ENCODE measurements at places on chromosomes 2 and 18. TPM values are rescaled to one million over a fixed set of nuclear protein-coding genes. Genes with fewer than 3 reads are reported as not detected.

- no peak overlapping the region for H3K27ac ChIP-seq
- H3K36me3 ChIP-seq = peaks cover 18% of the 10 kb centered on the region
- no peaks in the 10 kb centered on the region for H3K4me1 ChIP-seq
- H3K27me3 ChIP-seq = no peaks in the 10 kb centered on the region
- no peak overlapping the region for H3K4me3 ChIP-seq
- no peak for DNase-seq
Measured at GRCh38 chr2:174383796-174384195, 11.7 kb upstream of the SCRN3 start.

DNA sequence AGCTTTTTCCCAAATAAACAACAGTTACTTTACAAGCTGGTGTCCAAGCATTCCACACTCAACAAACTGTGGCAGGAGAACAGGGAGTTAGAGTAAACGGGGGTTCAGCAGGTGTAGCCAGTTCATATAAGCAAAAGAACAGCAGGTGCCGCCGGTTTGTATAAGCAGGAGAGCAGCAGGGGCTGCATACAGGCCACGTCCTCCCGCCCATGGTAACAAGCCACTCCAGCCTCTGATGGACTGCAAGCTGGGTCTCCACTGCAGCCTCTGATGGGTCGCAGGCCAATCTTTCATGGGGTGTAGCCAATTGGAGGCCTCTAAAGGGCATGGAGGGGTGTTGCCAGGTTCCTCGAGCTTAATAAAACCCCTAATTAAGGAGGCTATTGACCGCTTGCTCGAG, 189.3 kb downstream of the ANKRD30B start:
- H3K4me1 ChIP-seq = no peaks in the 10 kb centered on the region
- H3K27ac ChIP-seq = no peak overlapping the region
- no peaks in the 10 kb centered on the region for H3K27me3 ChIP-seq
- DNase-seq = no peak

The LYPD6B gene
- 19.9 TPM for total RNA-seq

DNA sequence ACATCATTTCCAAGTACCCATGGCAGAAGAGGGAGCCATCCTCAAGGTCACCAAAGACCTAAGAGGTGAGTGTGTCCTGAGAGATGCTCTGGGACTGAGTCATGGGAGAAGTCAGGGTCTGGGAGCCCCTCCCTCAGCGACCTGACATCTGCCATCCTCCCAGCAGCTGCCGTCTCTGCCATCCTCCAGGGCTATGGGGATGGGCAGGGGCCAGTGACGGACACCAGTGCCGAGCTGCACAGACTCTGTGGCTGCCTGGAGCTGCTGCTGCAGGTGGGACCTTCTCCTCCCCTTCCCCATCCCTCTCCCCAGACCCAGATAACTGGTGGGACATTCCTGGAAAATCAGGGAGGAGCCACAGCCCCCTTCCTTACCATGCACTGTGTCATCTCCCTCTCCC, 1.5 kb downstream of the RUFY4 start:
- H3K4me1 ChIP-seq = peaks cover 18% of the 10 kb centered on the region
- no peak for DNase-seq
- peaks cover 50% of the 10 kb centered on the region for H3K27me3 ChIP-seq
- no peak overlapping the region for H3K4me3 ChIP-seq
- no peak overlapping the region for H3K27ac ChIP-seq
- H3K36me3 ChIP-seq = no peaks in the 10 kb centered on the region

The COL4A4 gene
- 0.02 TPM for total RNA-seq

DNA sequence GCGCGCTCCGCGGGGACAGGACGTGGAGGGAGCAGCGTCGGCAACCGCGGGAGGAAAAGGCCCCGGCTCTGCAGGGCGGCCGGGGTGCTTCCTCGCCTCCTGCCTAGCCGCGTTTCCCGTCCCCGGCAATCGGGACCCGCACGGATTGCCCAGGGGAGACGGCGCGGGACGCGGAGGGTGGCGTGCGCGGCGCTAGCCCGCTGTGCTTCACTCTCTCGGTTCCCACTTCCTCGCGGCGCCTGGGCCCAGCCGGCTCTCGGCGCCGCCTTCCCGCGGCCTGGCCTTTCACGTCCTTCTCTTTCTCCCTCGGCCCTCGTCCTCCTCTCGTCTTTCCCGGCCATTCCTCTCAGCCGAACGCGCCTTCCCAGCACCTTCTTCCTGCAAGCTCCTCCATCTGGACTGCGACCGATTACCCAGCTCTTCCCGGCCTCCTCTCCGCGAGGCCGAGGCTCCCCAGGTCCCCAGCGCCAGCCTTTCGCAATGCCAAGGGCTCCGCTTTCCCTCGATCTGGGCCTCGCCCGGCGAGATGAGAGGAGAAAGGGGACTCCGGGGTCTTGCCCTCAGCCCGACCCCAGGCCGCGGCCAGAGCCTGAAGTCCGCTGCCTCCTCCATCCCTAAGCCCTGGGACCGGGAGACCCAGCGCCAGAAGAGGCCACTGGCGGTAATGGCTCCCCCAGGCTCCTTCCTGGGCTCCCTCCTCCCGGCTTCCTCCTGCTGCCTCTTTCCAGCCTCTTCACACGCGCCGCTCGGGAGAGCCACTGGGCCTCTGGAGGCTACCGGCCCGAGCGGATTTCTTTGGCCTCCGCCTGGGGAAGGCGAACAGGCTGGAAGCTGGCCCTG, 34.3 kb upstream of the ATP6V1B1 start:
- H3K4me3 ChIP-seq = peak overlapping the region; percentile 91
- DNase-seq = peak; percentile 12
- peaks cover 18% of the 10 kb centered on the region for H3K4me1 ChIP-seq
- H3K27ac ChIP-seq = peak overlapping the region; percentile 88

DNA sequence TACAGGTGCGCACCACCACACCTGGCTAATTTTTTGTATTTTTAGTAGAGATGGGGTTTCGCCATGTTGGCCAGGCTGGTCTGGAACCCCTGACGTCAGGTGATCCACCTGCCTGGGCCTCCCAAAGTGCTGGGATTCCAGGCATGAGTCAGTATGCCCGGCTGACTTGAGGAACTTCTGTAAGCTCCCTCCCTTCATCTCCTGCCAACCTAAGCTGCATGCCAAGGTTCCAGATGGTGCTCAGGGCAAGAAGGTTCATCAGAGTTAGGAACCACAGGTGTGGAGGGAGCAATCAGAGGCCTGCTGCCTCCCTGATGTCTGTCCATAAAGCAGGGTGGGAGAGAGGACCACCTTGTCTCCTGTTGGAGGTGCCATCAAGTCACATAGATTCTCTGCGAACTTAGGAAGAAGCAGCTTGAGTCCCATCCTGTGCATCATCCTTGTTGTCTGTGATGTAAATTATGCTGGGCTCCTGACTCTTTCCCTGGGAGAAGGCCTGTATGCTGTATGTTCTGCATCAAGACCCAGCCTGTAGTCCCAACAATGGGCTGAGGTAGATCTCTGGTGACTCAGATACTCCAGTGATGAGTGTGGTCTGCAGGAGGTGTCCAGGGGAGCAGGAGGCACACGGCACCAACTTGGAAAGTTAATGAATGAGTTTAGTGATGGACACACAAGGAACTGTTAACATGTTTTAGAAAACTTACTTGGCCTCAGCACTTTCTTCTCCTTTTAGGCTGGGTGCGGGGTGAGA, 53.1 kb downstream of the TMEM17 start:
- H3K4me3 ChIP-seq = no peak overlapping the region
- H3K4me1 ChIP-seq = peaks cover 17% of the 10 kb centered on the region
- DNase-seq = no peak
- peaks cover 3% of the 10 kb centered on the region for H3K27me3 ChIP-seq

The MGAT4A gene
- not detected for total RNA-seq

GRCh38 chr2:128638341-128639119, 319.9 kb upstream of the HS6ST1 start:
- H3K27me3 ChIP-seq = peaks cover 16% of the 10 kb centered on the region
- H3K4me1 ChIP-seq = peaks cover 2% of the 10 kb centered on the region
- H3K36me3 ChIP-seq = no peaks in the 10 kb centered on the region

GRCh38 chr2:2007551-2008501, 263.5 kb upstream of the PXDN start:
- no peak for DNase-seq
- no peaks in the 10 kb centered on the region for H3K4me1 ChIP-seq
- H3K4me3 ChIP-seq = no peak overlapping the region

GRCh38 chr2:69241093-69241492, 145.9 kb downstream of the GFPT1 start:
- H3K4me3 ChIP-seq = no peak overlapping the region
- peak overlapping the region; percentile 94 for H3K27ac ChIP-seq
- no peak for DNase-seq
- peaks cover 69% of the 10 kb centered on the region for H3K4me1 ChIP-seq
- no peaks in the 10 kb centered on the region for H3K27me3 ChIP-seq
- H3K36me3 ChIP-seq = peaks cover 25% of the 10 kb centered on the region

GRCh38 chr18:21868770-21869169, 128.2 kb downstream of the MIB1 start:
- no peak overlapping the region for H3K4me3 ChIP-seq
- no peak overlapping the region for H3K27ac ChIP-seq
- H3K4me1 ChIP-seq = peaks cover 11% of the 10 kb centered on the region
- no peaks in the 10 kb centered on the region for H3K27me3 ChIP-seq

DNA sequence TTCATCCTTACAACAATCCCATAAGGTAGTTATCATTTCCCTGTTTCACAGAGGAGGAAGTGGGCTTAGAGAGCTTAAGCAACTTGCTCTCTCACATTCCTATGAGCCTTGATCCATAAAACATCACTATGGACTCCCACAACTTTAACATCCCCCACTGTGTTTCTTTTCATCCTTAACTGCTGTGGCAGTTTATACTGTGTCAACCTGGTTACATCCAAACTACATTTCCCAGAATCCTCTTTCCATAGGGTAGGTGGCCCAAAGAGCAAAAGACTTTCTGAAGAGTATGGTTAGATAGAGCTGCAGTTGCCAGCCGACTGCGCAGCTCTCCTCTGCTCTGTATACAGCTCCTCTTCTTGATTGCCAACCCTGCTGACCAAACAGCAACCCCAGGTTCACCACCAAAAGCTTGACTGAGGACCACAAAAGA, 22.5 kb downstream of the MAP3K2 start:
- H3K27ac ChIP-seq = no peak overlapping the region
- no peak overlapping the region for H3K4me3 ChIP-seq
- no peaks in the 10 kb centered on the region for H3K36me3 ChIP-seq

The TUBA4B gene
- total RNA-seq = not detected

- DNase-seq = no peak
- no peaks in the 10 kb centered on the region for H3K27me3 ChIP-seq
- H3K4me1 ChIP-seq = peaks cover 55% of the 10 kb centered on the region
- H3K27ac ChIP-seq = peak overlapping the region; percentile 86
- H3K36me3 ChIP-seq = peaks cover 14% of the 10 kb centered on the region
Measured at GRCh38 chr2:74740395-74740740, 86.3 kb downstream of the SEMA4F start.

The TMEM178A gene
- total RNA-seq = 0.18 TPM

DNA sequence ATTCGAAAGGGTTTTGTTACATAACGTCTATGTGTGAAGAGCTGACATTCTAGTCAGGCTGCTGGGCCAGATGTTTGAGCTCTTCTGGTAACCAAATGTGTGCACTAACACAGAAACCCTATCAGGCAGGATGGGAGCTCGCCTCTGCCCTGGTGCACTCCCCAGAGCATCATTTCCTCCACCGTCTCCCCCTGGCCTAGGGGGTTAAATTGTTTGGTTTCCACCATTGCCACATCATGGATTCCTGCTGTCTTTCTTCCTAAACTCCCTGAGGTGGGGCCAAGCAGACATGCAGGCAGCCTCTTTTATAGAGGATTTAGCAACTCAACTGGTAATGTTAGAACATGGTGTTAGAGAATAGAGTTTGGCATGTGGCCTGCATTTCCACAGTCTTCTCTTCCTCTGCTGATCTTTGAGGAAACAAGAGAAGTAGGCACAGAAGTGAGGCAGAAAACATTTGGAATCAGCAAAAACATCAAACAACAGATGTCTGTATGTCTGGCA, 87.3 kb downstream of the ANTXR1 start:
- no peaks in the 10 kb centered on the region for H3K27me3 ChIP-seq
- peak overlapping the region; percentile 47 for H3K27ac ChIP-seq
- H3K4me3 ChIP-seq = no peak overlapping the region
- DNase-seq = no peak
- peaks cover 18% of the 10 kb centered on the region for H3K36me3 ChIP-seq

The PKDCC gene
- not detected for total RNA-seq

- peak overlapping the region; percentile 75 for H3K27ac ChIP-seq
- H3K27me3 ChIP-seq = peaks cover 2% of the 10 kb centered on the region
- peak overlapping the region; percentile 1 for H3K4me3 ChIP-seq
- peaks cover 57% of the 10 kb centered on the region for H3K36me3 ChIP-seq
- peak; percentile 57 for DNase-seq
- peaks cover 43% of the 10 kb centered on the region for H3K4me1 ChIP-seq
Measured at GRCh38 chr2:216210701-216211540, 101.8 kb downstream of the XRCC5 start.

GRCh38 chr2:30803281-30803680, 4.0 kb downstream of the CAPN13 start:
- no peaks in the 10 kb centered on the region for H3K4me1 ChIP-seq
- no peak overlapping the region for H3K27ac ChIP-seq
- H3K4me3 ChIP-seq = no peak overlapping the region
- peaks cover 1% of the 10 kb centered on the region for H3K27me3 ChIP-seq
- H3K36me3 ChIP-seq = no peaks in the 10 kb centered on the region

DNA sequence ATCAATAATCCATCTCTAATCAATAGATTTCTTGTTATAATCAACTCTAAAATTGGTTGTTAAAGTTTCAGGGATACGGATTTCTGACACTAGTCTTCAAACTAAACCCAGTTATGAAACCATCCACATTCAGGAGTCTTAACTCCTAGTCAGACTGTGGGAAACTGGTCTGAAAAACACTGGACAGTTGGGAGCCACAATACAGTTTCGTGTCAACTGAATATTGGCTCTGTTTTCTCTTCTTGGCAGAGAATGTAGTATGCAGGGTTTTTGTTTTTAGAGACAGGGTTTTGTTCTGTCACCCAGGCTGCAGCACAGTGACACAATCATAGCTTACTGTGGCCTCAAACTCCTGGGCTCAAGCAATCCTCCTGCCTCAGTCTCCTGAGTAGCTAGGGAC, 123.1 kb downstream of the RTTN start:
- peaks cover 2% of the 10 kb centered on the region for H3K27me3 ChIP-seq
- no peak overlapping the region for H3K27ac ChIP-seq
- H3K36me3 ChIP-seq = peaks cover 10% of the 10 kb centered on the region
- DNase-seq = no peak

DNA sequence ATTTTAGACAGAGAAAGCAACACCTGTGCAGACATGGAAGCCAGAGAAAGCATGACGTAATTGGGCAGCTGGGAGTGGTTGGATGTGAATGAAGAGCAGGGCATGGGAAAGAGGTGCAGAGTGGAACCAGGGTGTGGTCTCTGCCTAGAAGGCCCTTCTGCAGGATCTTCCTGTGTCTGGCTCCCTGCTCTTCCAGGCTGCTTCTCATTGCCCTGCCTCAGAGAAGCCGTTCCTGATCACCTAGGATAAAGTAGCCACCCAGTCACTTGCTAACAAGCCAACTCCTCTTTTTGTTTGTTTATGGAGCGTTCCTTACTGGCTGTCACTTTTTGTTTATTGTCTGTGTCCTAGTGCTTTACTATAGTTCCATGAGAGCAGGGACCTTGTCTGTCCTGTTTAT, 28.5 kb downstream of the GALNT1 start:
- H3K4me1 ChIP-seq = peaks cover 7% of the 10 kb centered on the region
- H3K4me3 ChIP-seq = no peak overlapping the region
- H3K27ac ChIP-seq = no peak overlapping the region
- no peak for DNase-seq
- H3K36me3 ChIP-seq = no peaks in the 10 kb centered on the region

The KCNJ13 gene
- total RNA-seq = not detected

The IL1R2 gene
- not detected for total RNA-seq

- peaks cover 27% of the 10 kb centered on the region for H3K4me1 ChIP-seq
- H3K27ac ChIP-seq = no peak overlapping the region
- no peaks in the 10 kb centered on the region for H3K27me3 ChIP-seq
- DNase-seq = no peak
- no peak overlapping the region for H3K4me3 ChIP-seq
Measured at GRCh38 chr2:1694371-1695271, 49.7 kb downstream of the PXDN start.
